ENCODE measurements at places on chromosomes 6 and 20.

GRCh38 chr6:123551939-123552707 is 84.6 kb downstream of the TRDN start:
- DNase-seq: no peak

DNA sequence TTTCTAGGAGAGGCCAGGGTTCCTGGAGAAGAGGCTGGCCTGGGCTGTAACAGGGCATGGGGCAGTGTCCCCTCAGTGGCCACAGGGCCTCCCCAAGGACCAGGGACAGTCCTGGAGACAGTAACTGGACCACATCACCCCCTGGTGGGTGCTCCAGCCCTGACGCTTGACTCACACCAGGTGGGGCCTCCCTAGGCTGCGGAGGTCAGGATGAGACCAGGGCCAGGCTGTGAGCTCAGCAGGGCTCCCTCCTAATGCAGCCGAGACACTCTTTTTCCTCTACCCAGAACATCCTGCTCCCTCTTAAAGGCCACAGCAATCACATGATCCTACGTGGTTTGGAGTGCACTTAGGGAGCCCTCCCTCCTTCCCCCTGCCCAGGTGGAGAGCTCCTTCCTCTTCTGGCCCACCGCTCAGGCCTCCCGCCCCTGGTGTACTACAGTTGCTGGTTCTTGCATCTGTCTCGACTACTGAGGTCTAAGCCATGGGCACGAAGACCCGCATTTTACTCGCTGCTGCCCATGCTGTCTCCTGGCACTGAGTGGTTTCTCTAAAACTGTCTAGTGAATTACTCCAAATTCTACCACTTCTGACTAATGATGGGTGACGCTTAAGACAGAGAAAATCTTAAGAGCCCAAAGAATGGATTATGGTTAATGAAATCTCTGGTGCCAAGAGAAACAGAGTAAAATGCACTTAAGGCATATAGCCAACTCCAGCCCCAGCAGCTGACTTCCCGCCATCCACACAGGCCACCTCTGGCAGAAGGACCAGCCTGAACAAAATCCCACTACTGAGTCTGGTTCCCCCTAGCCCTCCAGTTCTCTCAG is 166.1 kb upstream of the CST7 start:
- DNase-seq: no peak

- no peak for DNase-seq
These were observed 56.9 kb upstream of the CTNNBL1 start for GRCh38 chr20:37636977-37637376.

GRCh38 chr20:39699166-39699725 is 737.1 kb downstream of the DHX35 start:
- no peak for DNase-seq

GRCh38 chr6:169014211-169015197 is 239.1 kb downstream of the THBS2 start:
- no peak for DNase-seq
